ENCODE measurements at places on chromosomes 7 and 10.

GRCh38 chr10:86048973-86049372 is 317.6 kb downstream of the GRID1 start:
- DNase-seq: no peak

- no peak for DNase-seq
Measured at GRCh38 chr7:43944286-43944685, 18.1 kb downstream of the UBE2D4 start.

DNA sequence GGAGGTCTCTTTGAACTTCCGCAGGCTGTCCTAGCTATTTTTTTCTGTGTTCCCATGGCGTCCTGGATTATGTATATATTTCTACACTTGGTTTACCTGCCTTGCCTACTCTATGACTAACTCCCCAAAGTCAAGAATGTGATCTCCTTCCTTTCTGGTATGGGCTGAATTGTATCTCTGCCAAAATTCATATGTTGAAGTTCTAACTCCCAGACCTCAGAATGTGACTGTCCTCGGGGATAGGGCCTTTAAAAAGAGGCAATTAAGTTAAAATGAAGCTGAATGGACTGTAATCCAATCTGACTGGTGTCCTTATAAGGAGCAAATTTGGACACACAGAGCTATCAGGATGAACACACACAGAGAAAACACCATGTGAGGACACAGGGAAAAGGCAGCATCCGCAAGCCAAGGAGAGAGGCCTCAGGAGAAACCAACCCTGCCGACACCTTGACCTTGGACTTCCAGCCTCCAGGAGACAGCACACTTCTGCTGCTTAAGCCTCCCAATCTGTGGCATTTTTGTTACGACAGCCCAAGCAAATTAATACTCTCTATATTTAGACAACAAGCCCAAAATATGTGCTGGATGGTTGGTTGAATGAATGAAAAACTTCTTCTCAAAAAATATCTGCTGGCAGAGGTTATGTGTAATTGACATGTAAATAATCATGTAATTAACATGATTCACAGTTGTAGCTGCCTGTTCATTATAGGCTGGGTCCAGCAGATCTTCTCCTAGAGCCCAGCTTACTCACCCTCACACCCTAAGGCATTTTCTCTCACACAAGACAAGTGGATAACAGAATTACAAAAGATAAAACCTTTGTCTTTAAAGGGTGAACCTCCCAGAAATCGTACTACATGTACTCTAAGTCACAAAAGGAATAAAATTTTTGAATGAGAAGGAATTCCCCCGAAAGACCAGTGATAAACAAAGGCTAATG is 123.7 kb downstream of the CUBN start:
- no peak for DNase-seq

- no peak for DNase-seq
Measured at GRCh38 chr10:126397640-126398382, 9.5 kb upstream of the ADAM12 start.

GRCh38 chr10:85148693-85149640 is 820.6 kb downstream of the CCSER2 start:
- peak; percentile 17 for DNase-seq

- no peak for DNase-seq
Measured at GRCh38 chr7:81845744-81846241, 75.9 kb upstream of the HGF start.

GRCh38 chr10:129891806-129892205 is 72.3 kb downstream of the EBF3 start:
- DNase-seq: no peak

- DNase-seq: no peak
Measured at GRCh38 chr10:99681553-99681952, 22.2 kb downstream of the ENTPD7 start.

DNA sequence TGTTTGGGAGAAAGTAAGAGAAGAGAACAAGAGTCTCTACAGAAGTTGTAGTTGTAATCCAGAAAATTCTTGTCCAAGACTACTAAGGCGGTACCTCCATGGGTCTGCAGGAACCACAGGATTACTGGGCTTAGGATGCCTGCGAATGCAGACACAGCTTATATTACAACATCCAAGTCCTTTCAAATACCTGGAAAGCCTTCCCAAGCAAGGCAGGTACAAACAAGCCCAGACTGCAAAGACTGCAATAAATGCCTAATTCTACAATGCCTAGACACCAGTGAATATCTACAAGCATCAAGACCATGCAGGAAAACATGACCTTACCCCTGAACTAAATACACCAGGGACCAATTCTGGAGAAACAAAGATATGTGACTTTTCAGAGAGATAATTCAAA is 178.2 kb downstream of the ARL4A start:
- no peak for DNase-seq

DNA sequence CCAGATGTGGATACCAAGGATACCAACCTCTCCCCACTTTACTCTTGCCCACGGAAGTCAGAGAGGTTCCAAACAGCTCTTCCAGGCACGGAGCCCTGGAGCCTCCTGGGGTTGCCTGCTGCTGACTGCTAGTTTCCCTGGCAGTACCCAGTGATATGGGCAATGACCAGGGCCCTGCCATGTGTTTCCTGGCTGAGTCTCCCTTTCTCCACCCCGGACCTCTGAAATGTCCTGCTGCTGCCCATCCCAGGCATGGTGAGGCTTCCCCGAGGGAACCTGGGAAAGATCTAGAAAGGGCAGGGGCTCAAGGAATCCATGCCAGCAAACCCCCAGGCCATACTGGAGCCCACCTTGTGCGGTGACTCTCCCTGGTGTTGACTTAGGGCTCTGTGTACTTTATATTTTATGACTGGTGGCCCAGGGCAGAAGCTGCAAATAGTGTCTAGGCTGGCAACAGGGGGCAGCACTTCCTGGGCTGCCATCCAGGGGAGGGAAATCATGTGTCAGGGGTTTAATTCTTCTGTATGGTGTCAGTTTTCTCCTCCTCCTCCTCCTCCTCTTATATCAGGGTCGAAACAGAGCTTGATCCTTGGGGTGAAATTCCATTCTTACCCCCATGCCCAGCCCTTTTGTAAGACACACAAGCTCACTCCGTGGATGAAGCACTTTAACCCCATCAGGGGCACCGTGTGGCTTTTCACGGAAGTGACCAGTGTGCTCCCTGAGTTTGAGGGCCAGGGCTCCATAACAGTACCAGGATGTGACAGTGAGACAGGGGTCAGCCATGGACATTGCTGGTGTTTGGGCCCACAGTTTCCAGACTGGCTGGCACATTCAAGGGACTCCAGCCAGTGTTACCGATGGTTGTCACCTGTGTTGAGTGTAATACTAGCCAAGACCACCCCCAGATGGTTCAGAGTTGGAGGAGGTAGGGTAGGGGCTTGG is 62.4 kb upstream of the GDF10 start:
- no peak for DNase-seq

- DNase-seq: no peak
Measured at GRCh38 chr10:118927321-118927720, 102.2 kb upstream of the NANOS1 start.

DNA sequence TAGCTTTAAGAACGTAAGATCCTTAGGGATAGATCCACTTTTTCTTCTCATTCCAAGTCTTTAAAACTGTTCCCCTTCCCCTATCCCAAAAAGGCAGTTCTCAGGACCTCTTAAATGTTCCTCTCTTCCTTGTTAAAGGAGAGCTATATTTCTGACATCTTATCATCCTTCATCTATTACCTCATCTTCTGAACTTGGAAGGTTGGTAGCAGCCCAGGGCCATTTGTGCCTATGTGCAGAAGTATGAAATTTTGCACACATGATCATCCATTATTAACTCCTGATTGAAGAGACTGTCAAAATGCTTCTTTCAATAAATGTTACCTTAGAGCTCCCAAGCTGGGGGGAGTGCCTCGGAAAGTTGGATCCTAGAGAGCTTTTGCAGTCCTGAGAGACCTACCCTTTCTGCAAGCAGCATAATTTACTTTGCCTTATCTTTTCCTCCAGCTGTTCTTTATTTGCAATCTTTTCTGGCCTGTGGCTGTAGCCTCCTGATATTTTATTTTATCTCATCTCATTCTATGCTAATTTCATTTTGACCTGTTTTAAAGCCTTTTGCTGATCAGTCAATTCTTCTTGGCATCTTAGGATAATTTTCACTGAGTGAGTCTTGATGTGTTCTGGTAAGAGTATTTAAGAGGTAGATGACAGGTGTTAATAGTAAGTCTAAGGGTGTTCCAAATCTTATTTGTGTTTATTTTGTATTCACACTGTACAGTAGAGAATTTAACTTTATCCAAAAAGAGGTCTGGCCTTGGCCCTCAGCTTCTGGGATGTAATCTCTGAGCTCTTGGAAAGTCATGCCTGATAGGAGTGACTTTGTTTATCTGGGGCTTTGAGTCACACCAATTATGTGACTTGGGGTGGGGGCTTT is 135.0 kb upstream of the PDLIM1 start:
- DNase-seq: no peak

- DNase-seq: no peak
Measured at GRCh38 chr7:137839903-137840779, 6.6 kb downstream of the DGKI start.

DNA sequence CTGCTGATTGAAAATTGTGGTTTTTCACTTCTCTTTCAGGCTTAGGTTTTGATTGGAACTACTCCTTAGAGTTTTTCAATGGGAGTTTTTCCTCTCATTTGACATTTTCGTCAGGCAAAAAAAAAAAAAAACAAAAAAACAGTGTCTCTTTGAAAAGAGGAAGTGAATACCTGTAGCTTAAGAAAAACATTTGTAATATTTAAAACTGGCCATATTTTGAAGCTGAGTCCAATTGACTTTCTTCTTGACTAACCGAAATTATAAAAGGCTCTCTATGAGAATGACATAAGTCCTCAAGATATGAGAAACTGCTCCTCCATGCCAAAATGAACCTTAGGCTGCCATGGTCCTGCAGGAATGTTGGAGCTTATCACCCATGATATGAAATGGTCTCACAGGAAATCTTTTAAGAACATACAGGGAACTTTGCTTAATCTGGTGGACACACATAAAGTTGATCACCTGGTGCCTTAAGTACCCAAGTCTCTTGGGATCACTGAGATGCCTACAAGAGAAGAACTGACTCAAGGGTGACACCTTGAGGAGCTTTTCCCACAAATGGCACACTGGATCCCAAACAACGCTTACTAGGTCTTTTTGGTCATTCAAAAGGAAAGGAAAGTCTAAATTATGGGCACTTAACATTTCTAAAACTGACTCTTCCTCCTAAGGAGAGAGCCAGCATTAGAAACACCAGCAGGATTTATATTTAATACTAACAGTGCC is 263.4 kb downstream of the CDC14C start:
- no peak for DNase-seq

DNA sequence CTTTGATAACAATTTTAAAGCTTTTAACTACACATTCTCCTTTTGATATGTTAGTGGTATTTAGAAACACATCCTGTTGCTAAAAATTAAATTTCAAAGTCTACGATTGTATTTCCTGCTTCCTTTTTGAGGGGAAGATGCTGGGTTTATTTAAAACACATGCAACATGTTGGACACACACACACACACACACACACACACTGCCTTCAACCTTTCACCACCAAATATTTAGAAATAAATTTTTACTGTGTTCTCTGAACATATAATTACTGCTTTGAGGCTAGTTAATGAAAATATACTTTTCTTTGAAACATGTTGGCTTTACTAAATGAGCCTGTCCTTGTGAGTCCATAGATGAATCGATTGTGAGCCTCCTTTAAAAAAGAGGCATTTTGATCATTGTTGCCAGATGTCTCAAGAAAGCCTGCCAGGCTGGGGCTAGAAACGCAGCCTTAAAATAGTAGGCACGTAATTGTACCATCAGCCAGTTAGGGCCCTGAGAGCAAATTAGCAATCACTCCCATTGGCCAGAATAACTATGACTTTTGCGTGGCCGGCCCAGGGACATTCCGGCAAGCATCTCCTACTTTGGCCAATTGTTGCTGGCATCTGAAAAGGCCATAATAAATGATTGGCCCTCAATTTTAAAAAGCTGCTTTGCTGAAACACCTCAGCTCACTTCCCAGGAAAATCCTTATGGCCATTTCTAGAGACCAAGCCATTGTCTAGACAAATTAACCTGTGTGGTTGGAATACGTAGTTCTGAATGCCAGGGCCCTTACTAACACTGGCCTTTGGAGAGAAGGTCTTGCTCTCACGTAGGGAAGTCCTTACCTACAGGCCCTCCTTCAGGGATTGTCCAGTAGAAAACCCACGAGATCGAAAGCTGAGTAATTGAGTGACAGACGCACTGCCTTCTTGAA is 9.9 kb upstream of the TEX36 start:
- DNase-seq: no peak

- DNase-seq: no peak
Measured at GRCh38 chr7:126411032-126411820, 841.5 kb downstream of the GRM8 start.

DNA sequence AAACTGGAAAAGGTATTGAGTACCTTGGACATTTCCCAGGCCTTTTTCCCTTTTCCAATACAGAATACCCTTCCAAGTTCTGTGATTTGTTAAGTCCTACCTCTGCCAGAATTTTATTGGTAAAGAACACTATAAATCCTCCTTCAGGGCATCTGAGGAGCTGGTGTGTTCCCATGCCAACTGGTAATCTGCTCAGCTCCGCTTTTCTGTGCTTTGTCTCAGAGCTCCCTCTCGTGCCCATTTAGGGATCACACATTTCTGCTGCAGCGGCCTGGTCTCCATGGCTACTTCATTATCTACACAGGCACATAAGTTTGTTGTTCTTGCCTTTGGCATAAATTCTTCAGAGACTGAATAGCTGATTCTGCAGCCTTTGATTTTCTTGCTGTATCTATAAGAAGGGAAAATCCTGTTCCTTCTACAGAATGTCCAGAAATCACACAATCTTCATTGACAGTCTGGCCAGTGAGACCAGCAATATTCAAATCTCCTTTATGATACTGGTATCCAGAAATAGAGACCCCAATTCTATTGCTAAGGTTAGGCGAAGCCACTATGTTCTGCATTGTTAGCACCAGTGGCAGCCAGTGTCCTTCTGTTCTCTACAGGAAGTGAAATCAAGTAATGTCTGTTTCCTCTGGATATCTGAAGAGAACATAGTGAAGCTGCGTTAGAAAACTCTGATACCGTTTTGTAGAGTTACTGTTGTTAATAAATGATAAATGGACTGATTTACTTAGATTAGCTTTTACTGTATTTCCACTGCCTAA is 51.9 kb downstream of the DENND11 start:
- DNase-seq: no peak

GRCh38 chr10:58956926-58957325 is 219.5 kb upstream of the PHYHIPL start:
- no peak for DNase-seq

- no peak for DNase-seq
Measured at GRCh38 chr10:60409202-60409601, 19.5 kb upstream of the ANK3 start.

DNA sequence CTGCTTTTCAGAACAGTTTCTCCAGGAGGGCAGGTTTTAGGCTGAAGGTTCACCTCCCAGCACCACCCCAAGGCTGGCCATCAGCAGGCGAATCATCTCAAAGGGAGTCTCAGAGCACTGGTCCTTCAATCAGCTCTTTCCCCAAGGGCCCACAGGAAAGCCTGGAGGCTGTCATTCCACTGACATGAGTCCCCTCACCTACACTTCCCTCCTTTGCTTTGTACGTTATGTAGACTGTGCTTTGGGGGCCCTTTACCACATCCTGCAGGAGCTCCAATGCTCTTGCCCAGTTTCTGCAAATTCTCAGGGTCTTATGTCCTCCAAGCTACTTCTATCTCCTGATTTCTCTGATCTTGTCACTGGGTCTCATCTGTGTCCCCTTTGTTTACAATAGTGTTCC is 15.4 kb downstream of the WDFY4 start:
- no peak for DNase-seq
